Epithelial cell of prostate (primary cell): ENCODE measurements at places on chromosomes 13 and 19.

DNA sequence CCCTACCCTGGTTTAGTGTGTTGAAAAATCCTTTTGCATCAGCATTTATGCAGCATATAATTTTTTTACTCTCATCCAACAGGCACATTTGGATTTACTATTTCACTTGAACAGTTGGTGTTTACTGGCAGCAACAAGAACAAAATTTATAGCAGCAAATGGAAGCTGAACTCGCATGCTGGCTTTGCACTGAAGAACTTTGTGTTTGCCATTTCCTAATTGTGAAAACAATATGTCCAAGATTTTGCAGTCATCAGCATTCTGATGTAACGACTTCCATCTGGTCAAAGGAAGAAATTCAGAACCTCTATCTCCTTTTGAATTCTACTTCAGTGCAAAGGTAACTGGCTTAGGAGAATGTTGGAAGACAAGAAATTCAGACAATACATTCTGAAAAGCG is 131.0 kb downstream of the DLEU7 start:
- DNase-seq = no peak

GRCh38 chr13:79749566-79749965 is 268.6 kb downstream of the NDFIP2 start:
- DNase-seq = no peak

GRCh38 chr13:102587916-102588315 is 8.9 kb upstream of the TPP2 start:
- DNase-seq = no peak

DNA sequence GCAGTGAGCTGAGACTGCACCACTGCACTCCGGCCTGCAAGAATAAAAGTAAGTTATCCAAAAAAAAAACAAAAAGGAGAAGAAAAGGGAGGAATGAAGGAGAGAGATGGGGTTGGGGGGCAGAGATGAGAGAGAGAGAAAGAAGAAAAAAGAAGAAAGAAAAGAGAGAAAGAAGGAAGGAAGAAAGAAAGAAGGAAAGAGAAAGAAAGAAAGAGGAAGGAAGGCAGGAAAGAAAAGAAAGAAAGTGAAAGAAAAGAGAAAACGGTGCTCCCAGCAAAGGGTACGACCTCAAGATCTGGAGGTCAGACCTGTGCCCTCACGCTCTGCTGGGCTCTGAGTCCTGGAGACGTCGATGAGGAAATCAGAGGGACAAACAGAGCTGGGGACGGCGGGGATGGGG is 3.7 kb downstream of the A1BG start:
- no peak for DNase-seq

- DNase-seq = no peak
These were observed 120.7 kb upstream of the VSTM2B start for GRCh38 chr19:29404951-29405727.

- no peak for DNase-seq
These were observed 969 bp downstream of the AKT2 start for GRCh38 chr19:40284251-40284500.

DNA sequence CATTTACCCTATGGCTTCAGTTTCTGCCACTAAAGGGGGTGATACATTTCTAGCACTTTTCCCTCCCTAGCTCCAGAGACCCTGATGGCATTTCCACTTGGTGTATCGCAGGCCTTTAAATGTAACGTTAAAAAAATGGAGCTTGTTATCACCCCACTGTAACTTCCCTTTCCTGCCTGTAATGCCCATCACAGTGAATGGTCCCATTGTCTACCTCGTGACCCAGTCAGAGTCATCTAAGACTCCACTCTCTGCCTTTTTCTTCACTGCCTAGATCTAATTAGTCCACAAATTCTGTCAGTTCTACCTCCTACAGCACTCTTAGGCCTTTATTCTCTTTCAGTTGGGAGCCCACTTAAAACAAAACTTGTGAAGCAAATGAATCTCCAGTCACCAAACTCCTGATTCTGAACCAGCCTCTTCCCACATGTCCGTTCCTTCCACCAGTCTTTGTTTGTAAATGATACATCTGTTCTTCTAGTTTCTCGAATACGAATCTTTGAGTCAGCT is 64.8 kb downstream of the NHLRC3 start:
- no peak for DNase-seq

- DNase-seq = no peak
These were observed at the start of gene JSRP1 for GRCh38 chr19:2255982-2256685. Gene JSRP1 (minus strand): TSS chr19:2256417. CDS start chr19:2255314, 1,103 bp downstream.

GRCh38 chr19:30068528-30069395 is 126.7 kb downstream of the URI1 start:
- no peak for DNase-seq

DNA sequence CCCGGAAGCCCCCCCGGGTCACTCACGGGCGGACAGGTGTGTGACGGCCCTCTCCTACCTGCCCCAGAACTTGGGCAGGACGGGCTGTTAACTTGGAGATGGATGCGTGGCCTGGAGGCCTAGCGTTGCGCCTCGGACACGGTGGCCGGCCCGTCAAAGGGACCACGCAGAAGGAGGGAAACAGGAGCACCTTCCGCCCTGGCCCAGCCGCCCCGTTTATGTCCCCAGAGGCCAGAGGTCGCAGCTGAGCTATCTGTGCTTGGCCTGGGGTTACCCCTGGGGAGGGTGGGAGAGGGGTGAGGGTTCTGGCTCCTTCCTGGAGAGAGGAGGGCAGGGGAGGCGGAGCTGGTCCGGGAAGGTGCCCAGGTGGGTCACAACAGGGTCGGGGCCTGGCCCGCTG is 35.6 kb downstream of the GADD45B start:
- no peak for DNase-seq

DNA sequence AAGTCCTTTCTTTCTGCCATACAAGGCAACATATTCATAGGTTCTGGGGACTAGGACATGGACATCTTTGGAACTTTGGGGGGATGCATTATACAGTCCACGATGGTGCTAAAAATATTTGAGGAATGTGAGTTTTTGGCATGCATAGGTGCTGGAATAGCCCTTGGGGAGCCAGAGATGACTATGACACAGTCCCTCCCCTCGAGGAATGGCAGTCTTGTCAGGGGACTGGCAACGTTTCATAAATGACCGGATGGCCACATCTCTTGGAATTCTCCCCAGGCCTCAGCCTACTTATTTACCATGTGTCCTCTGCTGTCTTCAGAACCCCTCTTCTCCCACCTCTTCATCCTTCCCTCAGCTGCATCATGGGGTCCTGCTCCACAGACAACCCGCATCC is 13.6 kb downstream of the MEIOSIN start:
- DNase-seq = no peak

DNA sequence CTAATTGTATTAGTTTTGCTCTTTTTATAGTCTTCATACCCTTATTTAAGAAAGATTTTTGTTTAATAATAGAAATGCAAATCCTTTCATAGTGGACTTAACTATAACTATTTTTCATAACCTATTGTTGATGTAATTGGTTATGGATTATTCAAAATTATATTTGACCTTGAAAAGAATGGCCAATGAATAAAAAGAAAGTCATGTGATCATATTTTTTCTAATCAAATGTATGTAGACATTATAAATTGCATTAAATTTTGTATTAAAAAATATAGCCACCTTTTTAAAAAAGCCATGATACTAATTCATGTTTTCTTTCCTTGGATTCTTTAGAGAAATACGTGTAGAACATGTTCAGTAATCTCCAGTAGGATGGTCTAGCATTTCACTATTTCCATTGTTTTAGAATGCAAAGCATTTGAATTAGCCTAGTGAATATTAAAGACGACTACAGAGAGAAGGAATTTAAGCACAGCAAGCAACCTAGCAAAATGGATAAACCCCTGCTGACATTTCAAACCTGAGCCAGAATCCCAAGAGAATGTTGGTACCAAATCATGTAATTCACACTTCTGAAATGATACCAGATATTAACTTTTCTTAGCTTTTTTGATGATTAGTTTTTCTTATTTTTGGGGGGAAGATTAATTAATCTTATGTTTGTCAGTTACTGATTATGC is 1297.4 kb upstream of the MIR17HG start:
- no peak for DNase-seq

GRCh38 chr13:27053210-27053884 is 118.3 kb downstream of the USP12 start:
- DNase-seq = no peak

GRCh38 chr19:9039728-9040127 is 29.5 kb upstream of the MUC16 start:
- peak; percentile 16 for DNase-seq

DNA sequence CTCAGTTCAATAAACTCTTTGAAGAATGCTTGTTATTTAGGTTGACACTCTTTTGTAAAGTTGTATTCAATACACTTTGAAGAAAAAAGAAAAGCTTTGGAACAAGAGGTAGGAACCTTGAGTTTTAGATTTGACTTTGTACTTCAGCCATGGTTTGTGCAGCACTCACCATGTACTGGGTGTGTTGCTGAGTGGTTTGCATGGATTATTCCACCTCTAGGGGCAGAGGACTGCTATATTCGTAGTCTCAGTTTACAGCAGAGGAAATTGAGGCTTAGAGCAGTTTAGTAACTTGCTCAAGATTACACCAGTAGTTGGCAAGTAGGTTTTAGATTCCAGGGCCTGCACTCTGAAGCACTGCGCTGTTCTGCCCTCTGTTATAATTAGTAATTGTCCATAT is 68.8 kb downstream of the DNAJC3 start:
- DNase-seq = no peak

DNA sequence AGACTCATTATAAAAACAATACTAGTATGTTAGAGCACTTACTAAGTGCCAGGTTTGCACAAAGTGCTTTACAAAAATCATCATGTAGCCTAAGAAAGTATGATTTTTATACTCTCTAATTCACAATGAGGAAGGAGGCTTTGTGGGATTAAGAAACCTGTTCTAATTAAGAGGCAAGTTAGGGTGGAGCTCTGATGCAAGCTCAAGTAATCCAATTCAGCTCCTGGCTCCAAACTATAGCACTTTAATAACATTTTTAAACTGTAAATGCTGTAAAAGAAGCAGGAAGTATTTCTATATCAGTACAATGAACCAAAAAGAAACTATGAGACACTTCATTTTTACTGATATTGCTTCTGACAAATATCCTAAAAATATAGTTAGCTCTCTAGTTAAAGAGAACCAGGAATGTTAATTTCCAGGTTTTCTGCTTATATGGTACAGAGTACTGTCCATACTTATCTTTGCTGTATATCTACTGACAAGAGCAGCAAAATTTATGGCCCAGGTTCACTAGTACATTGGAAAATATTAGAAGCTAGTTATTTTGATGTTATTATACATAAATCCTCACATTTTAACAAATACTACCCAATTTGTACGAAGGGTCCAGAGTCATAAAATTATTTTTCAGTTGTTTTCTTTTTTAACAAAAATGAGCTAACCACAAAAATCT is 482.0 kb downstream of the DIAPH3 start:
- no peak for DNase-seq
